NAMALWA (cell line): ENCODE measurements at places on chromosomes 12 and 14.

DNA sequence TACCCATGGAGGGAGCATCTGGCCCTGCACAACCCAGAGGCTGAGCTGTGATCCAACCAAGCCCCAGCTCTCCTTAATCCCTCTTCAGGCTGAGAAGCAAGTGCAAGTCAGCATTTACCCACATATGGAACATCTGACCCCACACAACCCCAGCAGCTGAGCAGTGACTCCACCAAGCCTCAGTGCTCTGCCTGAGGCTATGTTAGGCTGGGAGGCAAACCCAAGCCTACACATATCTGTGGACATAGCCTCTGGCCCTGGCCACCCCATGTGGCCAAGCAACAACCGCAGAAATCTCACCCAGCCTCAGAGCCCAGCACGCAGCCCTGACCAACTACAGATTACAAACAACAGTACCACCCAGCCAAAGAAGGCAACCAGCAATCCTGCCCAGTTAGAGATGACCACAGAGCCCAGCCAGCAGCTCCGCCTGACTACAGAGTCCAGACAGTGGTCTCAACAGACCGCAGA lies 142.8 kb downstream of the NUAK1 start:
- DNase-seq: no peak

DNA sequence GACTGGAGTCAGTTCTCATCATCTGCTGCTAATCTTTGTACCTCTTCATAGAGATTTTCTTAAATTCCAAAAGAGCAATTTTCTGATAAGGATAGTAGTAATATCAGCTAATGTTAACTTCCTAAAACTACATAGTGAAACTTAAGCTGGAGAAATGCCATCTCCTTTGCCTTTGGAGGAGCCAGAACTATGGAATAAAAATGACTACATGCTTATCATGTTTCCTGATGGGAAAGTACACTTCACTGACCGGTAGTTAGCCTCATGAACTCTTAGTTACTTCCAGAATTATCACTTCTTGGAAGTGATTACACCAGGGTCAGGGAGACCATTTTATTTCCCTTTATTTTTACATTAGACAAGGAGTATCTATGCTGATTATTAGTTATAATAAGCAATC lies 1222.1 kb upstream of the TMEM132C start:
- DNase-seq: no peak

DNA sequence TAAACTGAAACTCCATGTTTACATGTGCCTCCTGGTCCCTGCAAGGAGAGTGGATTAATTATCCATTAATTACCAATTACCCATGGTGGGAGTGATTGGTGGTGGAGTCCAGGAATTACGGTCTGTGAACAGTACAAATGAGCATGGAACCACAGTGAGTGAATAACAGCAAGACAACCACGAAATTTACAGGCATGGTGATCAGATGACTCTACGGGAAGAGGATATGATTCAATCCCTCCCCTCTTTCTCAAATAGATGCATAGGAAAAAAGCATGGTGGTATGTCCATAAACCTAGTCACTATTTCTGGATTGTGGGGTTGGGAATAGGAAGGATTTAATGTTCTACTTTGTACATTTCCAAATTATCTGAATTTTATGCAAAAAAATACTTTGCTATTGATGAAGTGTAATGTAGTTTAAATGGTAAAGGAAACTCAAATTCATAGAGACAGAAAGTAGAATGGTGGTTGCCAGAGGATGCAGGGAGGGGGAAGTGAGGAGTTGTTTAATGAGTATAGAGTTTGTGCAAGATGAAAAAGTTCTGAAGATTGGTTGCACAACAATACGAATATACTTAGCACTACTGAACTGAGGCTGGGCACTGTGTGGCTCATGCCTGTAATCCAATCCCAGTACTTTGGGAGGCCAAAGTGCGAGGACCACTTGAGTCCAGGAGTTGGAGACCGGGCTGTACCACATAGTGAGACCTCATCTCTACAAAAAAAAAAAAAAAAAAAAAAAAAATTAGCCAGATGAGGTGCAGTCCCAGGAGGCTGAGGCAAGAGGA lies 41.2 kb upstream of the C12orf75 start:
- DNase-seq: no peak

GRCh38 chr14:92040431-92041051 lies 682 bp upstream of the TRIP11 start:
- DNase-seq: peak; percentile 65

- DNase-seq: no peak
Measured at GRCh38 chr12:3365463-3366411, 125.3 kb upstream of the PRMT8 start.

DNA sequence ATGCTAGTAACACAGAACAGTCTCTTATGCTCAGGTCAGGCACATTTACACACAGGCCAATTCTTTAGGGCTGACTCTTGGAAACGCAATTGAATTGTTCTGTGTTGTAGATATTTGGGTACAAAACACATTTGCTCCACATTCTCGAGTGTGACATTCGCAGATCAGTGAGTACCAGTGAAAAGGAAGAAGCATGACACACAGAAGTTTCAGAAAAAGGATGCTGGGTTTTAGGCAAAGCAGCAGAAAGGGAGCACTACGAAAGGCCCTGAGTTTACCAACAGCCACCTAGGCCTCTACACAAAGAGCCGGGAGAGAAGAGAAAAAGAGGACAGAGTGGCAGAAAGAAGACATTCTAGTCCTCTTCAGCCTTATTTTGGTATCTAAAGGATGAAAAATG lies 254.4 kb upstream of the BTG1 start:
- peak; percentile 11 for DNase-seq

DNA sequence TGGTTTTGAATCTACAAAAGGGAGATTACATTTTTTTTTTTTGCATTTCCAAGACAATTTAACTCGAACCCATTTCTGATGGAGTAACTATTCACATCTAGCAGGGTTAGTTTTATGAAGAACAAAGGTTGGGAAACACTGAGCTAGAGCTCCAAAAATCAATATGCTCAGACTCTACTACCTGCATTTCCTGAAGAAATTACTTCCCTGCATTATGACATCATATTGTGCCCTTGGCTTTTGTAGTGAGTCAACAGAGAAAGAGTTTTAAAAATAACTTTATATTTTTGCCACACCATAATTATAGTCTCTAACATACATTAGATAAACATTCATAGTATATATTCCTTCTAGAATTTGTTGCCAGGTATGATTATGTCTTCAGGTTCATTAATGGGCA lies 14.8 kb downstream of the GRIP1 start:
- DNase-seq: no peak

GRCh38 chr12:23098110-23098509 lies 473.1 kb downstream of the ETNK1 start:
- DNase-seq: no peak

- no peak for DNase-seq
Measured at GRCh38 chr14:96902004-96902403, 104.8 kb downstream of the VRK1 start.
